ENCODE measurements at places on chromosomes 1 and 21.

DNA sequence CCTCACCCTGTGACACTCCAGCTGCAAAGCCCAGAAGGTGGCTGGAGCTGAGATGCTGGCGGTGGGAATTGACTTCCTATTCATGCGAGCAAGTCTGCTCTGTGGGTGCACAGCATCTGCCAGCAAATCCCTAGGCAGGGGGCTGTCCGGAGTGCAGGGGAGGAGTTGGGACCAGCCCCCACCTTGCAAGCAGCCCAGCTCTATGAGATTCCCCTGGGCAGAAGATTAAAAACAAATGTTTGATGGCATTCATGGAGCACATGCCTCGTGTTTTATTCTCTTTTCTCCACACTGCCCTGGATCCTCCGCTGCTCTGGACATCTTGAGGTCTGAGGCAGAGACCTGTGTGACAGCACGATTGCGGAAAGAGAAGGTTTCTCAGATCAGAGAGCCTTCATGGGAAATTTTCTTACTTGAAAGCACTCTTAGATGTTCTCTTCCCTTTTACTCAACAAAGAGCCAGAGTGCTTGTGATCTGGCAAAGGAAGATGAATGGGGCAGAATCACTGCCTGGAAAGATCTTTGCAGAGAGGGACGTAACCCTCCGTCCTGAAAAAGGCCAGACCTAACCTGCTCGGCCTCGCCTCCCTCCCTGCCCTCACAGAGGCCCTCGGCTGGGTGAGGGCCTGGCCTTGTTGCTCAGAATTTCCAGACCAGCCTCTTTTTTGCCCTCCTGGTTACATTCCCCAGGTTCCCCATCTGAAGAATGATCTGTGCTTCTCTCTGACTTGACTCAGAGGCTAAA, 597.1 kb downstream of the KIF26B start:
- no peak for DNase-seq

GRCh38 chr21:45540601-45540970, 1.7 kb downstream of the SLC19A1 start:
- DNase-seq: no peak

GRCh38 chr1:172997941-172998361, 52.8 kb downstream of the TNFSF18 start:
- DNase-seq: no peak

DNA sequence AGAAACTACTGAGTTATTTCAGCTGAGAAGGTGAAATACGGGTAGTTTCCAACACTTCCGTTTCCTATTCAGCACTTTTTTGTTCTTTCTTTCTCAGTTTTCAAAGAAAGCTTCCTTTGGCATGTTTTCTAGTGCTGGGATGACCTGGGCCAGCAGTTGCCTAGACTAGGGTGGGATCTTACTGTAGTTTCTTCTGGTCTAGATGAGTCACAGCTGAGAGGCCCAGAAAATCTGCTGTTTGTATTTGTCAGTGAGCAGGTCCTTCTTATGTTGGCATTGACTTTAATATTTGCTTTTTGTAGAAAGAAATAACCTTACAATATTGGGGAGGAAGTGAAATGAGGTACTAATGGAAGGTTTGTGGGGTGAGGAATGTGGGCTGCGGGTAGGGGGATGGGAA, 22.2 kb downstream of the C1orf21 start:
- no peak for DNase-seq

- no peak for DNase-seq
Observed at GRCh38 chr1:7262611-7263010, 477.4 kb downstream of the CAMTA1 start.

GRCh38 chr21:25391777-25392176, 215.5 kb downstream of the MRPL39 start:
- no peak for DNase-seq

- no peak for DNase-seq
Observed at GRCh38 chr1:66366634-66367033, 167.3 kb upstream of the SGIP1 start.

DNA sequence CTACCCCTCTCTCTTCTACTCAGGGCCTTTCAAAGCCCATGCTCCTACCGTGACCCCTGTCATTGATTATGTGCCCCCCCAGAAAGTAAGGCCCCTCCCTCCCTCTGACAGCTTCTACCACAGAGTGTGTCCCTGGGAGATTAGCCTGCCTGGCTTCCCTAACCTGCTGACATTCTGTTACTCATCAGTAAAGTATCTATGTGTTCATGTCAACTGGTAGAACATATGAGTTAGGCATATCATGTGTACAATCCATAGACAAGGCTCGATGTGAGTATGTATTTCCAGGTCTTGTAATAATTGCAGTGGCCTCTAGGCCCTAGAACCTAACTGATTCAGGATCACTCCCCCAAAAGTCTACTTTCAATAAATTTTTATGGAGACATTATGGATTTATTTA, 120.0 kb downstream of the GIPC2 start:
- DNase-seq: no peak

DNA sequence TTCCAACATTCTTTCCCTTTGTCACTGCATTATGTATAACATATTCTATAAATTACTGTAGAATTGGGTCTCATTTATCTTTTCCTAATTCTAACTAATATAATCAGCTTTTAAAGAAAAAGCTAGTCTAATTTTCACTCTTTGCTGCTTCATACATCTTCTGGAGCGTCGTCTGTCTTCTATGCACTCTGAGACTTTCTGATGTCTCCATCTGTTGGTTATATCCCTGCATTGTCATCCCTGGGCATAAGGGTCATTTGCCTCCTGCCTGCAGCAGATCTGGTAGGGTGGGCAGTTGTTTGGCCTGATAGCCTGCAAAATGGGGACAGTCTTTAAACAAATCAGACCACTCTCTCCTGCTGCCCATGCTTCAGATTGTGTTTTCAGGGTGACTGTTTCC, 40.8 kb upstream of the DYNLT5 start:
- DNase-seq: no peak

DNA sequence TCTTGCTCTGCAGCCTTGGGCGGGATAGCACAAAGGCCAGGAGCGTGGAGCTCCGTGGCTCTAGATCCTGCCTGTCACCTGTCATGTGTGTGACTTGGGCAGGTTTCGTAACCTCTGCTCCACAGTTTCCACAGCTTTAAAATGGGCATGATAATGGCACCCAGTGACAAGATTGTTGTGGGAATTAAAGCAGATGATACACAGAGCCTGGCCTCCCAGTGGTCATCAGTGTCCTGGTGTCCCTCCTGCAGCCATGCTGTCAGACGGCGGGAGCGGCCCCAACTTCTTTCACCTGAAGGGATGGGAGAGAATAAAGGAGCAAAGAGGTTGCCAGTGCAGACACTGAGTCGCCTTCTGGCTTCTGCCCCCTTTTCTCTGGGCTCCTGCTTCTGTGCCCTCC, 61.5 kb downstream of the SLC37A1 start:
- DNase-seq: no peak

DNA sequence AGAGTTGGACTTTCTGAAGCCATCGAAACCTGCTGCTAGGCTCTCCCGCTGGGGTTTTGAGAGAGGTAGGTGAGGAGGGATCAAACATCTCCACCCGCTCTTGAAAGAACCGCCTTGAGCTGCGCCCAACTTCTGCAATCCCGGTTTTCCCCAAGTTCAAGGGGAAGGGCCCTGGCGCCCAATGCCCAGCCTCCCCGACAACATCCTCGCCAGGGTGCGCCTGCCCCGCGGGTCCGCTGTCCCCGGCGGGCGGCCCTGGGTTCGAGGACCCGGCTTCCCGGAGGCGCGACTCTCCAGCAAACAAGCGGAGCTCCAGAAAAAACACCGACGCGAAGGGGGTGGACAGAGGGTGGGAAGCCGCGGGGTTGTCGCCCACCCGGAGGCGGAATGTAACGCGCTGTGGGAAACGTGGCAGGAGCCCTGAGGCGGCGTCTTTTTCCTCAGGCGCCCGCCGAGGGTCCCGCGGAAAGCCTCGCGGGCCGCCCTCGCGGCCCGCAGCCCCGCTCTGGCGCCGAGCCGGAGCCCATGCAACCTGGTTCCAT, 607 bp downstream of the BTG3 start:
- peak; percentile 27 for DNase-seq
